ENCODE measurements at places on chromosomes 1 and 21.
A peak's percentile ranks its signal among the peaks of the same experiment; 100 is the strongest.

GRCh38 chr1:203037509-203038190, 11.4 kb downstream of the PPFIA4 start:
- no peak for DNase-seq

- DNase-seq, result no peak
Measured at GRCh38 chr1:181023265-181024057, 791 bp upstream of the STX6 start.

- DNase-seq, result no peak
Measured at GRCh38 chr21:42041711-42042110, 29.4 kb upstream of the UMODL1 start.

DNA sequence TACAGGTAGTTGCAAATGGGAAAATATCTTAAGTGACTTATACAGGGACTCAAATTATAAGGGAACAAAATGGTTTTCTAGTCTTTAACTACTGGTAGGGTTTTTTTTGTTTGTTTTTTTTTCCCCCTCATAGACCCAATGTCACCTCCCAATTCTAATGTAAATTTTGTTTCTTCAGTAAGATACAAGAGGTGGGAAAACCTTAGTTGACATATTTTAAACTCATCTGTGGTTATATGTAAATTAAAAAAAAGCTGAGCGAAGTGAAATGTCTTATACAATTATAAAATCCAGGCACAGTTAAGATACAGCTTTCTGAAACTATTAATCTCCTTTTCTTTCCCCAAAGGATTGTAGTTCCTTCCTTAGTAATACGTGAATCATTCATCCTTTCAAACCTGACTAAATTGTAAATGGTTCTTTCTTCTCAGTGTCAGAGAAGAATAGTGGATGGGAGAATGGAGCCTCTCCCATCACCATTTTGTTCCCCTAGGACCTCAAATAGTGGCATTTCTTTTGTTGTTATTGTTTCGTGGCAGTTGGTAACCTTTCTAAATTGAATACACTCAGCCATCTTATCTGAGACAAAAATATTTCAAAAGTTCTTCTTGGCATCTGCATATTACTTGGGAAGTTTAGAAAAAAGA, 11.2 kb downstream of the TSEN15 start:
- DNase-seq, result no peak

GRCh38 chr1:79472067-79472656, 465.6 kb upstream of the ADGRL4 start:
- DNase-seq, result no peak

DNA sequence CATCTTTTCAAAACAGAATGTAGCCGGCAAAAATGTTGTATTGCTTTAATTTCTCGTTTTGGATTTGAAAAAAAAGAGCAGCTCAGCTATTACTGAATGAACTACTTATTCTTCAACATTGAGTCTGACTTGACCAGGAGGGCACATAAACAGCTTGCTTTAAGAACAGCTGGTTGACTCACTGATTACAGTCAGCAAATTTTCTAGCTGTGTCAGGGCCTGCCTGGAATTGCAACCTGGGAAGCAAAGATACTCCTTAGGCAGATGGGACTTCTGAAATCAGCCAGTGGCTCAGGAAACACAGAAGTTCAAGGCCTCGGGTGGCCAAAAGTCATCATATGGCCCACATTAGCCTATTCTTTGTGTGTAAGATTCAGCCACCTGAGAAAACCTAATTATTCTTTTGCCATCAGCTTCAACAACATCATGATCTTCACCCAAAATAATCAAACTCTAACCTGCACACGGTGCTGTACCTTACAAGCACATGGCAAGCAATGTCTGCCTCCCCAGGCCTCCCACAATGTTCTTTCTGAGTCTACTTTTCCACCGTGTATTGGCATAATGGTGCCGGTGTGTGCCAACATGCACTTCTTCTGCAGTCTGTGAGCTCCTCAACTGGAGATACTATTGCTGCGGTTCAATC, 307.2 kb downstream of the HHIPL2 start:
- peak; percentile 25 for DNase-seq

DNA sequence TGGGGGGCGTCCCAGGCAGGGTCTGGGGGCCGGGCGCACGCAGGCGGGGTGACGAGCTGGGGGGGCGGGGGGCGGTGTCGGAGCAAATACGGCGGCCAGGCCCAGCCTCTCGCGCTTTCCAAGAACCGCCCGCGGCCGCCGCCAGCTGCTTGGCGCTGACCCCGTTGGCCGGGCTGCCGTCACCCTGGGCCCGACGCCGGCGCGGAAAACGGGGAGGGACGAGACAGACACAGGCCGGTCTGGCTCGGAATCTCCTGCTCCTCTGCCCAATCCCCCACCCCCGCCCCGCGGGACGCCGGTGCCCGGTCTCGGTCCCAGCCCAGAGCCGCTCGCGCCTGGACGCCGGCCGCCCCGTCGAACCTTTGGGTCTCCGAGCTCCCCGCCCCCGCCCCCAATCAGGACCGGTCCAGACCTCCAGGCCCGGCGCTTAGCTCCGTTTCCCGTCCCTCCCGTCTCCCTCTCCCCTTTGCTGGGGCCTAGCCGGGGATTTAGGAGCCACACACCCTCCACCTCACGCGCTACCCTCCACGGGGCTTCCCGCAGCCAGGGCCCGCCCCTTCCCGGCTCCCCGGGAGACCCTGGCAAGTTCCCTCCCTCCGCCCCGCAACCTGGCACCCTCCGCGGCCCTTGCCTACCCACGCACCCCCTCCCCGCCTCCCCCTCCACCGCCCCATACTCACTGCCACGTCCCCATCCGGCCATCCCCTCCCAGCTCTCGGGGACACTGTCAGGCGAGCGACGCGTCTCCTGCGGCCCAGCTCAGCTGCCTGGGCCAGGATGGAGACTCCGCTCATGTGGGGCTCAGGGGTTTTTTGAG, 800 bp upstream of the MMP23B start:
- peak; percentile 55 for DNase-seq

DNA sequence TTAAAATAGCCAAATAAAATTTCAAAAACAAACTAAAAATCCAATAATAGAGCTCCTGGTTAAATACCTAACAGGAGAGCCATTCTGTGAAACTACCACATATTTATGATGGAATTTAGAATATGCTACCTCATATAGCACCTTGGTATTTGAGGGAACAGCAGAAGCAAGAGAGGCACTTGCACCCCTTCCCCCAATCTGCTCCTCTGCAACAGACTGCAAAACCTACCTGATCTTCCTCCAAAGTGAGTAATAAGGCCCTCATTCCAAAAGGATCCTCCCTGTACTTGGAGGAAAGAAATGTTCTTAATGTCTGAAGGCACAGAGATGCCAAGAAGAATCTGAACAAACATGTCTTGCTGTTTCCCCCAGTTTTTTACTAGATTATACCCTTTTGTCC, 28.1 kb upstream of the RNPC3 start:
- no peak for DNase-seq

- DNase-seq, result no peak
Measured at GRCh38 chr1:160394673-160395072, 5.7 kb upstream of the VANGL2 start.
